ENCODE measurements at places on chromosomes 7 and 10.

- no peak for DNase-seq
Measured at GRCh38 chr10:8502573-8502972, 448.1 kb downstream of the GATA3 start.

DNA sequence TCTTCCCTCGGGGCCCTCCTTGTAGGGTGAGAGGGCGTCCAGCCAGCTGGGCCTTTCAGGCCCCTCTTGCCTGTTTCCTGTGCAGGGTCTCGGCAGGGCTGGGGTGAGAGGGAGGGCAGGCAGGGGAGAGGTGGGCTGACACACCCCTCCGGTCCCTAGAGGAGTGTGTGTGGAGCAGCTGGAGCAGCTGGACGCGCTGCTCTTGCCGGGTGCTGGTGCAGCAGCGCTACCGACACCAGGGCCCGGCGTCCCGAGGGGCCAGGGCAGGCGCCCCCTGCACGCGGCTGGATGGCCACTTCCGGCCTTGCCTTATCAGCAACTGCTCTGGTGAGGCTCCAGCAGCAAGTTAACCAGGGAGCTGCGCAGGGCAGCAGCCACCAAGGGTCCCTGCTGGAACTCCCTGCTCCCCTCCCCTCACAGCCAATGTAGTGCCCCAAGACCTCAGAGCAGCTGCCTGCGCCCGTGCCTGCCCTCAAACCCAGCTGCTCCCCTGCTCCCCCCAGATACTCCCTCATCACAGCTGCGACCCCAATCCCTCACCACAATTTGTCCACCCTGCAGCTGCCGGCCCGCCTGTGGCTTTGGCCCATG, 15.7 kb upstream of the ZNF862 start:
- no peak for DNase-seq

DNA sequence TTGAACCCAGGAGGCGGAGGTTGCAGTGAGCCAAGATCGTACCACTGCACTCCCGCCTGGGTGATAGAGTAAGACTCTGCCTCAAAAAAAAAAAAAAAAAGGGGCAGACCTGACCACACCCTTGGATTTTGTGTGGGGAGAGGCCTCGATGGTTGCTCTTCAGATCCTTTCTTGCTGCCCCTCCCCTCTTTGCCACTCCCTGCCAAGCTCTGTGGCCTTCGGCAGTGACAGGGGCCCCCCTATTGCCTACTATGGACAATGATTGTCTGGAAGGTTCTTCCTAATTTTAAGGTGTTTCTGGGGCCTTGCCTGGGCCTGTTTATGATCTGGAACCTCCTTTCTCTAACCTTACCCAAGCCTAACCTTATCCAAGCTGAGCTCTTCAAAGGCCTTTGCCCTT, 795 bp downstream of the PRF1 start:
- no peak for DNase-seq

DNA sequence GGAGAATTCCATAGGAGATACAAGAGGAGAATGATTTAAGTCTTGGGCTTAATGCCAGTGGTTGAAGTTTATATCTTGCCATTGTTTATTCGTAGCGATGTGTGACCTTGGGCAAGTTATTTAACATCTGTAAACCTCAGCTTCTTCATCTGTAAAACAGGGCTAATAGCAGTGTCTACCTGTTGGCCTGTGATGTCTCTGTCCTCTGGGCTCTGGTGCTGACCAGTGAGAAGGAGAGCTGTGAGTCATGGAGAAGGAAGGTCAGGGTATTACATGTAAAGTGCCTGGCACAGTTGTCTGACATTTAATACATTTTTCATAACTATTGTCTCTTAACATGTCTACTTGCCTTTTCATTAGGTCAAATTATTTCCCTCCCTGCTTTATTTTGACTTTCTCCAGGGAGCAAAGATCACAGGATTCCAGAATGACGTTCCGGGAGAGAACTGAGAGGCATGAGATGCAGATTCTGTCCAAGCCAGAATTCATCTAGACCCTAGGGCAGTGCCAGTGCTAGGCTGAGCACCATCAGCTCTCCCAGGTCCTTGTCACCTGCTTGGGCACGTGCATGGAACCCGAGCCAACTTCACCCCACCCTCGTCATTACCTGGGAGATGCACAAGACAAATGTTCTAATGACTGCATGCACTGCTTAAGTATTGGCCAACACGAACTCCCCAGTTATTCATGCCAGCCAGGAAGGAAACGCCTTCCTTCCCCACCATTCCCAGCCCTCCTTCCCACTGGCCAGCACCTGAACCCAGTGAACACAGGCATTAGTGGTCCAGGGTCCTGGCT, 187.9 kb downstream of the DPY19L1 start:
- DNase-seq = no peak

DNA sequence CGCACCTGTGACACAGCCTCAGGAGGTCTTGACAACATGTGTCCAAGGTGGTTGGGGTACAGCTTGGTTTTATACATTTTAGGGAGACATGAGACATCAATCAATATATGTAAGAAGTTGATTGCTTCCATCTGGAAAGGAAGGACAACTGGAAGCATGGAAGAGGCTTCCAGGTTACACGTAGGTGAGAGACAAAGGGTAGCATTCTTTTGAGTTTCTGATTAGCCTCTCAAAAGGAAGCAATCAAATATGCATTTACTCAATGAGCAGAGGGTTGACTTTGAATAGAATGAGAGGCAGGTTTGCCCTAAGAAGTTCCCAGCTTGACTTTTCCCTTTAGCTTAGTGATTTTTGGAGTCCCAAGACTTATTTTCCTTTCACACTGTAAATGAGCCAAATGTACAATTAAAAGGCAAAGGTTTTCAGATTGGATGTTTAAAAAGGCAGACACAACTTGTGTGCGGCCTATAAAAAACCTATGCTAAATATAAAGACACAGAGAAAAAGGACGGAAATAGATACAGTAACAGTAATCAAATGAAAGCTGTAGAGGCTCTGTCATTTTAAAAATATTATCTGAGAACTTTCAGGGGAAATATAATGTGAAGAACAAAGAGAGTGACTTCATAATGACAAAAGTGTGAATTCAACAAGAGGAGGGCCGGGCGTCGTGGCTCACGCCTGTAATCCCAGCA, 65.7 kb upstream of the LANCL2 start:
- DNase-seq = no peak

GRCh38 chr10:72688208-72688651, 3.7 kb upstream of the MCU start:
- no peak for DNase-seq

DNA sequence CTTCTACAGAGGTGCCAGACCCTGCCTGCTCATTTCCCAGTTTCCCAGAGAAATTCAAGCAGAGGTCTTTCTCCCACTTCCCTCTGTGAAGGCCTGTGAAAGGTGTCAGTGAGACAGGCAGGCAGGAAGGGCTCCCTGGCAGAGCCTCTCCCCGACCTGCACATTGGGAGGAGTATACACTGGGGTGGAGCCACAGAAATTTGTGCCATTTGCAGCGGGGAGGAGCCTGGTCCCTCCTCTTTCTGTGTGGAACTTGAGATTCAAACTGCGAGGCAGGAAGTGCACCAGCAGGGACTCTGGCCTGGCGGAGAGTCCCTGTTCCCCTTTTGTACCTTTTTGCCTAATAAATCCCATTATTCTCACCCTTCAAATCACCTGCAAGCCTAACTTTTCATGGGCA, 54.6 kb upstream of the OPN4 start:
- no peak for DNase-seq

DNA sequence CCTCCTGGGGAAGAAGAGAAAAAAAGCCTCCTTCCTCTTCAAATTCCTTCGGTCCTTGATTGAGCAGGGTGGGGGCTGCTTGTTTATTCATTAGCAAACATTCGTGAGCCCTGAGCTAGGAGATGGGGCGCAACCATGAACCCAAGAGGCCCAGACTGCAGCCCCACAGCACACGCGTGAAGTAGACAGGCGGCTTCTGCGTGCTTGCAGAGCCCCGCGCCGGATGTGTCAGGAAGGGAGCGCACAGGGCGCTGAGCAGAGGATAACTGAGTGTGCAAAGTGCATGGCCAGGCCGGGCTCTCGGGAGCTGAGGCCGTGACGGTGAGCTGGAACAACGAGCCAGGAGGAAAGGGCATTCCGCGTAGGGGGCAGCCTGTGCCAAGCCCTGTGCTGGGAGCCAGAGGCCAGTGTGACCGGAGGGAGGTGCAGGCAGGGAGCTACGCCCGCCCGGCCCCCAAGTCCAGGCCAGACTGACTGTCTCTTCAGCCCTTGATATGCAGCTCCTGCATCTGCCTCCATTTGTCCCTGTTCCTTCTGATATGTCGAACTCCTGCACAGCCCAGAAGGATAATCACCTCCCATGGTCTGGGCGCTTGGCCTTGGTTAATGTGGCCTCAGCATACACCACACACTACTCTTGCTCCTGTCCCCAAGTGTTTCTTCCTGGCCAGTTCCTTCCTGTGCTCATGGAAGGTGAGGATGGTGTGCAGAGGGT, 4.6 kb downstream of the FOXL3 start:
- DNase-seq = no peak

- DNase-seq = no peak
Measured at GRCh38 chr10:48273741-48274140, 755 bp downstream of the FRMPD2 start.

DNA sequence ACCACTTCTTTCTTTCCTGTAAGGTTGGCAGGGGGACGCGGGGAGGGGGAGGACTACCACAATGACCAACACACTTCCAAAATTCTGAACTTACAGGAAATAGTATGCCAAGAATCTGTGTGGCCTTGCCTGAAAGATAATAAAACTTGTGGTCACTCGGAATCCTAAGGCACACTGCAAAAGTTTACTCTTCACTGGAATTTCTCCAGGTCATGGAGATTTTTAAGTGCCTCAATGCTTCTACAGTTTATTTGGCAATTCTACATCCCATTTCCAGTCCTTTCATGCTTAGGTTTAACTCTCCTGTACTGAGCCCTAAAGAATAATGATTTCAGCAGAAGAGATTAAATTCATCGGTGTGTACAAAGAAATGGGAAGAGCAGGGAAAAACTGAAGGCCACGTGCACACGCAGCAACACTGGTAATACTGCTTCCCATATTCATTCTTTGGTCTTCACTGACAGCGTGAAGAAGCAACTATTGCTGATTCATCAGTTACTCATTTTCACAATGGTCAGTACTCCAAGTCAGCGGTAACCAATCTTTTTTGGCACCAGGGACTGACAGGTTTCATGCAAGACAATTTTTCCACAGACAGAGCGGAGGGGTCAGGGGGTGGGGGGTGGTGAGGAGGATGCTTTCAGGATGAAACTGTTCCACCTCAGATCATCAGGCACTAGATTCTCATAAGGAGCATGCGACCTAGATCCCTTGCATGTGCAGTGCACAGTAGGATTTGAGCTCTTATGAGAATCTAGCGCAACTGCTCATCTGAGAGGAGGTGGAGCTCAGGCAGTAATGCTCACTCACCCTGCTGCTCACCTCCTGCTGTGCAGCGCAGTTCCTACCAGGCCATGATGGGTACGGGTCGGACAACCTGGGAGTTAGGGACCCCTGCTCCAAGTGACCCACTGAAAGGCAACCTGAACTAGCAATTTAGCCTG, 9.8 kb downstream of the LARP4B start:
- no peak for DNase-seq

DNA sequence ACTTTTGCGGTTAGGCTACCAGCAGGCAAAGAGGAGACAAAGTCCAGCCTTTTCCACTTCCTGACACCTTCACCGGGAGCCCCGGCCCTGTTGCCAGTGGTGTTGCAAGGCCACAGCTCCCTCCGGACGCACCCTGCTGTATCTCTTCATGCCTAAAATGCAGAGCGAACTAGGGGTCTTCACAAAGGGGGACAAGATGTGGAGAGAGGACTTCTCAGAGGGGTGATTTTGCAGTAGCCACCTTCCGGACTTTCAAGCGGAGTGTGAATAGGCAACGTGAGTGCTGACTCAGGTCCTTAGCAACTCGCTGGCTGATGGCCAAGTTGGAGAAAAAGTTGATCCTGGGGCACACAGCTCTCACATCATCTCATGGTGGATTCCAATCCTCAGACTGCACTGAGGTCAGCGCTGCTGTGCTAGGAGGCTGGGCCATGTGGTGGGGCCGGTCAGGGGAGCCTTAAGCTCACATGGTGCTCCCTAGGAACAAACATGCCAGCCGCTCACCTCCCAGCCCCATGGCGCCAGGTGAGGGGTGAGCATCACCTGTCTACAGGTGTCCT, 166.3 kb downstream of the LCOR start:
- no peak for DNase-seq

GRCh38 chr10:126181626-126182025, 206.7 kb downstream of the ADAM12 start:
- no peak for DNase-seq

DNA sequence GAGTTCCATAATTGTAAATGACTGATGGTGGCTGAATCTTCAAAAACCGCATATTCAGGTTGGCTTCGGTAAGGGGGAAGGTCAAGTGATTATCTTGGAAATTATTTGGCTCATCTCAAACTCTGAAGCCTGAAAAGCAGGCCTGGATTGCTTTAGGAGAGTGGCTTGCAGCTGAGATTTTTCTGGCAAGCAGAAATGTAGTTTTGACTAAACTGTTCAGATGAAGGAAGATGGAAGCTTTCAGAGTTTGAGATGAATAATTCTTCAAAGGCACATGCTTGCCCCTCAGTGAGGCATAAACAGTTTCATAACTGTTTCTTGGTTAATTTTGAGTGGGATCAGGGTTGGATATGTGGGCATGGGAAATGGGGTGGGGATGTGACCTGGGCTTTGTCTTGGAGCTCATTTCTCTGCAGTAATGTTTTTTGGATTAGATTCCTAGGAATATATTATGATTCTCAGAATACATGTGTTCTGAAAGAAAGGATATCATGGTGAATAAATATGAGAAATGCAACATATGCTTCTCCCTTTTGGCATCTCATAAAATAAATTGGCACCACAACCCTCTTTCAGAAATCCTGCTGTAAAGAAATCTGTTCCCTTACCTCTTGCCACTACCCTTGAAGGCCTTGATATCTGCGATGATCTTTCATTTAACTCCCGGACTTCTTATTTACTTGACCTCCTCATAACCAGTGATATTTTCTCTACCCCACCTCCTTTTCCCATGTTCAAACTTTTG, 469.2 kb downstream of the ADRA2A start:
- no peak for DNase-seq

DNA sequence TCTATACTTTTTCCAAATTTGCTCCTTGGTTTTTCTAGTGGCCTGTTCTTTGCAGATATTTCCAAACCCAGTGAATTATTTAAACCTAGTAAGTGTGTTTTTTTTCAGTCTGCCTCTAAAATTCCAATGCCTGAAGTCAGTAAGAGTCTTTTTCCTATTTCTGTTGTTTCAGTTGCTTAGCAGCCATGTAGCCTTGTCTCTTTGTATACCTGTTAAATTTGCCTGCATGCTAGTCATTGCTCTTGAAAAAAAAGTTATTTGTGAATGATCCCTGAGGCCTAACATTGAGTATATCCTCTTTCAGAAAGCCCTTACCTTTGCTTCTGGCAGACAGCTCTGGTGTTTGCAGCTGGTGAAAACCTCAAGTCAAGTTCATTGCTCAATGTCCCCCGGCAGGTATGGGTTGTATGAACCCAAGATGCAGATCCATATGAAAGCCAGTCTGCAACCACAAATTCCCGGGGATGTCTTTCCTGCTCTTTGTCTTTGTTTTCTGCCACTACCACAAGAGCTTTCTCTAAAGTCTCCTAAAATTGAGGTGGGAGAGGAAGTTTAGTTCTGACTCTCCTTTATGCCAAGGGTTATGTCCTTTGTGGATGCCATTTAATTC, 35.7 kb downstream of the CH25H start:
- no peak for DNase-seq

All from activated CD8-positive, alpha-beta memory T cell treated with anti-CD3 and anti-CD28 coated beads, Interleukin-2, amount 50 U/mL, for 48 hours (primary cell).